ENCODE measurements at places on chromosomes 5 and 9.

GRCh38 chr5:32453916-32454315 is 9.4 kb upstream of the ZFR start:
- DNase-seq = no peak

DNA sequence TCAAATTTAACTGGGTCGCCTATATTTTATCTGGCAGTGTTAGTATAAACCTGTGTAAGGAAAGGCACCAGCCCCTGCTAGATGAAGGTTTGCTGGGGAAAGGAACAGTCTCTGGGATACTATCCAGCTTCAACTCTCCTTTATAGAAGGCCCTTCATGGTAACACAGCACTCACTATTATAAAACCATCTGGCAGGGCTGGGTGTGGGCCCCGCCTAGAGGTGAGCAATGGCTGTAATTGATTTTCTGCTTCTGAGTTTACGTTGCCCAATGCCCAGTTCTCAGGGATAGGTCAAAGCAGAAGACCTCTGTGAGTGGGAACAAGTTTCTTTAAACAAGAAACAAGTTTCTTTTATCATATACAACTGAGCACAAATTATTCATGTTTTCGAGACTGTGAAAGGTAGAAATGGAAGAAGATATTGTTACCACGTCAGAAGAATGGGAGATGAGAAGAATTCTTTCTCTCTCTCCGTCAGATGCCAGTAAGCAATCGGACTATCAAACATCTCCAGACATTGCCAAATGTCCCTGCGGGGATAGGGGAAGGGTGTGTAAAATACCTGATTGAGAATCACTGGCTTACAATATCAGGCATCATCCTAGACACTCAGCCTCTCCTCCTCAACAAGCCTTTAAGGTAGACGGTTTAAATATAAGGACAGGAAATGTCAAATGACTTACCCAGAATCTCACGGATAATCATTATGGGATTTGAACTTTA is 205.9 kb downstream of the PDZD2 start:
- no peak for DNase-seq

- peak; percentile 35 for DNase-seq
These were observed 33.2 kb downstream of the GRIN3A start for GRCh38 chr9:101705135-101705661.

GRCh38 chr9:4324513-4324912 is 24.6 kb upstream of the GLIS3 start:
- DNase-seq = no peak

GRCh38 chr9:98523231-98523901 is 185.4 kb downstream of the GABBR2 start:
- no peak for DNase-seq

- no peak for DNase-seq
These were observed 1238.0 kb upstream of the NUDT12 start for GRCh38 chr5:104800440-104801048.

- peak; percentile 19 for DNase-seq
These were observed 655 bp upstream of the RAI14 start for GRCh38 chr5:34655354-34655991.

DNA sequence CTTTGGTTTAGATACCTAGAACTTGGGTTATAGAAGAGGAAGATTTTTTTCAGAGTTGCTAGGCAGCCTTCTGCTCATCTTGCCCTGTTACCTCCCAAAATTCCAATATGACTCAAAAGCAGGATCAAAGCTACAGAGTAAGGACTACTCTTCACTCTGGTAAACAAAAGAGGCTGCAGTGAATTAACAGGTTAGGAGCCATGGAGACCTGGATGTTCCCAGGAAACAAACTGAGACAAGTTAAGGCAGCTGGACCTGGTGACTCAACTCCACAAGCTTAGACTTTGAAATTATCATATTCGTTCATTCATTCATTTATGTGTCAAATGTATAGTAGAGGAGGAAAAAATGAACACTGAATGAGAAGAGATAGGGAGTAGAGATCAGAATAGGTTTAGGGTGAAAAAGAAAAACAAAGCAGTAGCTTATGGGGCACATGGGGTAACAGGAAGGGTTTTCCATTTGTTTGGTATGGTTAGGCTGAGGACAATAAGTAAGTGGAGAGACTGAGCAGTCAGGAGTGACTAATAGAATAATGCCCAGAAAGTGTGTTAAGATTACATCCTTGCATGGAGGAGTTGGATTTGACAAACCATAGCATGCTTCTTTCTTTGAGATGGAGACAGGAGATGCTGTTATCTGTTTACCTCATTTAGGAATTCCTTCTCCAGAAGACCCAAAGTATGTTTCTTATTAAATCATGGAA is 464.0 kb upstream of the ZNF608 start:
- no peak for DNase-seq

DNA sequence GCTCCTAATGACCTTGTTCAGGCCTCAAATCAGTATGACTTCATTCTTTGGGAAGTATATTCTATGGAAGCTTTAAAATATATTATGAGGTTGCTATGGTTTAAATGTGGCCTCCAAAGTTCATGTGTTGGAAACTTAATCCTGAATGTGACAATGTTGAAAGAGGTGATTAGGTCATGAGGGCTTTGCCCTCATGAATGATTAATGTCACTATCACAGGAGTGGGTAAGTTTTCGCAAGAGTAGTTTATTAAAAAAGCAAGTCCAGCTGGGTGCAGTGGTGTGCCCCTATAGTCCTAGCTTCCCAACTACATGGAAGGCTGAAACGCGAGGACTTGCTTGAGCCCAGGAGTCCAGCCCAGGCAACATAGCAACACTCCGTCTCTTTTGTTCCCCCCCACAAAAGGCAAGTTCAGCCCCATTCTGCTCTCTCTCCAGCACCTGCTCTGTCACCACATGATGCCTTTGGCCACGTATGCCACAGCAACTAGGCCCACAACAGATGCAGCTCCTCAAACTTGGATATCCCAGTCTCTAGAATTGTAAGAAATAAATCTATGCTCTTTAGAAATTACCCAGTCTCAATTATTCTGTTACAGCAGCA is 105.3 kb downstream of the SIL1 start:
- no peak for DNase-seq

DNA sequence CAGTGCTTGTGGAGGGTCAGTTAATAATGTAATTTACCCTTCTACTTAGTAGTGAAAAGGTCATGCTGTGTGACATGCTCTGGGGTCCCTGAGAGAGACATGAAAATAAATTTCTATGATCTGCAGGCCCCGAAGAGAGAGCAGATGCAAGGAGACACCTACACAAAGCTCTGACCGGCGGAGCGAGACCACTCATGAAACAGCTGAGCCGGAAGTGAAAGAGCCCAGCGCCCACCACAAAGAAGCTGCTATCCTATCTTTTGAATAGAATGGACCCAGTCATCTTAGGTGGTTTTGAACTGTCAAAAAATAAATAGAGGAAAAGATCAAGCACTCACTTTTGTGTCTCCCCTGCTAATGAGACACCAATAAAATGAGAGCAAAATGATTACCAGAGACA is 190.0 kb downstream of the MED10 start:
- no peak for DNase-seq

GRCh38 chr5:21774801-21775200 is 1078.3 kb downstream of the CDH12 start:
- no peak for DNase-seq

DNA sequence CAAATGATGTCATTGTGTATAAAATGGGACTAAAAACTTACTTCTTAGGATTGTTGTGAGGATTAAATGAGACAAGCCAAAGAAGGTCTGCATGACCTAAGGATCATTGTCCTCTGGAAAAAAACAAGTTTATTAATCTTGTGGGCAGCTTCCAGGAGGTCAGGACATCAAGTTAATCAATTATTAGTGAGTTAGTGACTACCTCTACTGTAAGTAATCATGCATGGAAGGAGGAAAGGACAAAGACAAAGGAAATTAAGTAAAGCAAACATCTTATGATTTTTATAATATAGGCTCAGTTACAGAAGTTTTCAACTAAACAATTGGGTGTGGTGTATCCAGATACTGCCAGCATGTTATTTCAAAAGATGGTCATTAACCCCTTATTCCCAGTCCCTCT is 129.3 kb upstream of the TUT7 start:
- no peak for DNase-seq

DNA sequence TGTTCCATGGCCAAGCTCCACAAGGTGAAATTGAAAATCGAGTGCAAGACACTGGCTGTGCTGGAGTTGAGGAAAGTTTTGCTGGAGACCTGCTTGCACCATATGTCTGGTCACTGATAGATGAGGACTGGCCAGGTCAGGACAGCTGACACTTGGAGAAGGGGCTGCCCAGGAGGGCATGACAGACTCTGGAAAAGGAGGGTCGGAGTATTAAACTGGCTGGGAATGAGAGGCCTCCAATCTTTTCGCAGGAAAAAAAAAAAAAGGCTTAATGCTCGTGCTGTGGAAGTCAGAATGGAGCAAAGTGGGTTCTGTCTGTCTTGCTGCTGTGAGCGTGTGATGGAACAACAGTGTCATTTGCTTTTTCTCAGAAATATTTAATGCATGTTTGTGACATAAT is 5.5 kb downstream of the TENT4A start:
- DNase-seq = no peak

GRCh38 chr5:56581426-56581825 is 233.9 kb upstream of the MAP3K1 start:
- no peak for DNase-seq

DNA sequence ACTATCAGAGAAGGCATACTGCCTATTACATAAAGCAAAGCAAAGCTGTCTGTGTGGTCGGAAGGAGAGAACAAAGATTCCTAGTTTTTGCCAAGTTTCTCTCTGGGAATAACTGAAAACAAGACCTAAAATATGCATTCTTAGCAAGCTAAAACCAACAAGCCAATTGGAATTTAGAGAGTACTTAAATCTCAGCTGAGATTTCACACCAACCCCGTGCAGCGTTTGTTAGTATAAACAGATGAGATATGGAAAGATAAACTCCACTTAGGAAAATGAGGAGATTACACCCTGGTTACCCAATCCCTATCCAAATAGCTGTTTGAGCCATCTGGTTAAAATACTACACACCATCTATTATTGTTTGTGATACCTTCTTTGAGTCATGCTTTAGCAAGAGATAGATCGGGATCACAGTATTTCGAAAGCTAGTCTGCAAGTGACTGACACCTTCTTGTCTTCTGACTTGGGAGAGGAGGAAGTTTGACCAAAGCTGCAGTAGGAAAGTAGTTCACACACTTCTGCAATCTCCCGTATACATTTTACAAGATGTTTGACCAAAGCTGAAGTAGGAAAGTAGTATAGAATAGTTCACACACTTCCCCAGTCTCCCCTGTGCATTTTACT is 18.2 kb downstream of the FAF2 start:
- no peak for DNase-seq

- DNase-seq = no peak
These were observed 95.6 kb downstream of the HSPA4 start for GRCh38 chr5:133147411-133147810.

- no peak for DNase-seq
These were observed 61.6 kb upstream of the RPL26L1 start for GRCh38 chr5:172897481-172898217.

- DNase-seq = peak; percentile 47
These were observed 5.9 kb downstream of the DMRTA1 start for GRCh38 chr9:22452415-22453010.

DNA sequence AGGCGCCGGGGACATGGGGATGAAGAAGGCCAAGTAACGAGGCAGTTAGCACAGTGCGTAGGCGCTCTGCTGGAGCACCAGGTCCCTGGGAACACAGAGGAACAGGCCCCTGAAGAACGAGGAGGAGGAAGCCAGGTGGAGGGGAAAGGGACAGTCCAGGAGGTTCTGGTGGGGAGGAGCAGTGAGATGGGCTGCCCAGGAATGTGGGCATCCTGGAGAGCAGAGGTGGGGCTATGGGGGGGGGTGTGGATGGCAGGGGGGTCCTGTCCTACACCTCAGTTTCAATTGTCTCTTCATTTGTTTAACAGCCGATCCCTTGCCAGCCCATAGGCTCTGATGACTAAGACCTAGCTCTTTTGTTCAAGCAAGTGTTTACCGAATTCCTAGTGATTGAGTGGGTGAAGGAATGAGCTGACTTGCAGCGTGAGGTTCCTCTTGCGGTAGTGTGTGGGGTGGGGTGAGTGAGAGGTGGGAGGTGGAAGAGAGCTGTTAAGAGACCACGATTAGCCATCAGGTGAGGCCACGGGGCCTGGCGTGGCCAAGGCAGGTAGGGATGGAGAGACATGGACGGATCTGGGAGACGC is 8.4 kb upstream of the PHYHD1 start:
- DNase-seq = peak; percentile 29

DNA sequence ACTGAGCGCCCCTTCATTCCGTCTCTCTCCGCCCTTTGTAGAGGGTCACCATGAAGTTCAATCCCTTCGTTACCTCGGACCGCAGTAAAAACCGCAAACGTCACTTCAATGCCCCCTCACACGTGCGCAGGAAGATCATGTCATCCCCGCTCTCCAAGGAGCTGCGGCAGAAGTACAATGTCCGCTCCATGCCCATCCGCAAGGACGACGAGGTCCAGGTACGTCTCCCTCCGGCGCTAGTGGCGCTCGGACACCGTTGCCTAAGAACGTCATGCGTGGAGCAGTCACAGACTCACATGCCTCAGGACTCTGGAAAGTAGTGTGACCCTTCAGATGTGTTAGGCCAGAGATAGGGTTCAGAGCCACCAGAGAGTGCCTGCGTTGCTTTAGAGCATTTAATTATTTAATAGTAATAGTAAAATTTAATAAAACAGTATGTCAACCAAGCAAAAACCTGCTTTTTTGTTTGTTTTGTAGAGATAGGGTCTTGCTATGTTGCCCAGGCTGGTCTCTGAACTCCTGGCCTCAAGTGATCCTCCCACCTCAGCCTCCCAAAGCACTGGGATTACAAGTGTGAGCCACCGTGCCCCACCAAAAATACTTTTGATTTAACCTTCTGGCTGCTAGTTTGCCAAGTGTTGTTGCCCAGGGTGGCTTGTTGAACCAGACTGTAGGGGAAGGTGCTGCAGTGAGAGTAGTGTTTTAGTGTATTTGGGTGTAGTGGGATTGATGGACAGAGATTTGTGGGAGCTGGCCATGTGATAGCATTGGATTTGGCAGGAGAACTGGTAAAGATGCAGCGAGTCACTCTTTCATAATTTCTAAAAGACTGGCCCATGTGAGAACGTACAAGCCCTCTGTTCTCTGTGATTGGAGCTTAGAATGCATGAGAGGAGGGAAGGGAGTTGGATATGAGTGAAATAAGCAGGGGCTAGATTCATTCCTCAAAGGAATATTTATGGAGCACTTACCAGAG is 888 bp downstream of the RPL26L1 start:
- no peak for DNase-seq

DNA sequence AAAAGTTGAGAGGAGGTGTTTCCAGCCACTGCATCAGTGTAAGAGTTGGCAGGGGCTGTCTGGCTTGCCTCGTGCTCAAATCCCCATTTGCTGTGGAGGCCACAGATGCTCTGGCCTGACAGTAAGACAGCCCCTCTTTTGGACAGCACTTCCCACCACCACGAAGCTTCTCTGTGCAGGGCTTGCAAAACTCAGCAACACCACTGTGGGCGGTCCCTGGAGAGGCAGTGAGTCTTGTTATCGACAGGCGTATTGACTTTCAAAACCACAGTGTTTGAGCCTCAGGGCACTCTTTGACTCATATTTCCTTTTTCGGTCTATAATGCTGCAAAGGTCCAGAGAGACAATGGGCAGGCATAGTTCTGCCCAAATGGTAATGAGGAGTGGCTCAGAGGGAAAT is 539.5 kb downstream of the EBF1 start:
- DNase-seq = no peak

GRCh38 chr5:177134697-177135225 is 1.2 kb downstream of the NSD1 start:
- no peak for DNase-seq

GRCh38 chr5:173165177-173166016 is 21.1 kb downstream of the BNIP1 start:
- no peak for DNase-seq

GRCh38 chr5:72485430-72485974 is 21.7 kb downstream of the ZNF366 start:
- DNase-seq = no peak

GRCh38 chr5:112077180-112077579 is 320.2 kb upstream of the NREP start:
- DNase-seq = no peak

All from activated naive CD4-positive, alpha-beta T cell treated with anti-CD3 and anti-CD28 coated beads, Interleukin-2, amount 50 U/mL, for 16 hours (primary cell).